ENCODE measurements at places on chromosomes 2 and 18.

DNA sequence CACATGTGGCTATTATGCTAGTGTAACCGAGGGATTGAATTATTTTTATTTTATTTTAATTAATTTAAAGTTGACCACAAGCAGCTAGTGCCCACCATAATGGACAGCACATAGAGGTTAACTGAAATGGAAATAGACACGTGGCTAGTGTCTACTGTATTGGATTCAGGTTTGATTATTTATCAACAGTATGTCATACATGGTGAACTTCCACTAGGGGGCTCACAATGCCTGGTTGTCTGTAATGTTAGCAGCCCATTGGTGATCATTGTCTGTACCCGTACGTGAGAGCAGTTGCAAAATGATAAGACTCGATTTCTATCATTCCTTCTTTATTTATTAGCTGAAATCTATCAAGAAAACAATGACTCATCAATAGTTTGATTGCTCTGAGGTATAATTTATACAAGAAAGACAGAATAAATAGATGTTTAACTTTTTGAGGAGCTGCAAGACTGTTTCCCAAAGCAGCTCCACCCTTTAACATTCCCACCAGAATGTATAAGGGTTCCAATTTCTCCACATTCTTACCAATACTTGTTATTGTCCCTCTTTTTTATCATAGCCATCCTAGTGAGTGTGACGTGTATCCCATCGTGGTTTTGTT, 76.5 kb downstream of the CYBRD1 start:
- no peak for DNase-seq

- DNase-seq = no peak
These were observed 811 bp upstream of the SCG2 start for GRCh38 chr2:223602972-223603371.

- no peak for DNase-seq
These were observed 149.7 kb downstream of the SMAD7 start for GRCh38 chr18:48800876-48801727.

- DNase-seq = no peak
These were observed 62.0 kb downstream of the ANKRD44 start for GRCh38 chr2:197248623-197249022.

DNA sequence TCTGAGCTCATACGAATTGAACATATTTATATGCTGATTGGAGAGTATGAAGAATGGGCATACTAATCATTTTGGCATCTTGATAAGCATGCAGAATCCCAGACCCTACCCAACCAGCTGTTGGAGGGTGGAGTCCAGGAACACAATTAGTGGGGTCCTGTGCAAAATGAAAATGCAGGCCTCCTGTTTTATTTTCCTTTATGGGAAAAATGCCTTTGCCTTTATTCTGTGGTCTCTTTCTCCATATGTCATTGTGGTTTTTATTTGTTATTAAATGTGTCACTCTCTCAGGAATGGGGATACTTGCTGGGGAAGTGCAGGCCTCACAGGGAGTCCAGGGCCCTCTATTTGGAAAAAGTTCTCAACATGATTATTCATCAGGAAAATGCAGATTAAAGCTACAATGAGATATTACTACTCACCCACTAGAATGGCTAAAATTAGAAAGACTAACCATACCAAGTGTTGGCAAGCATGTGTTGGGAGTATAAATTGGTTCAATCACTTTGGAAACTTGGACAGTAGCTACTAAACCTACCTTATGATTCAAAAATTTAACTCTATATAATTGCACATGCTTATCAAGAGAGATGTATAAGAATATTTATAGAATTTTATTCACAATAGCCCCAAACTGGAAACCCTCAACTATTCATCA, 223.1 kb upstream of the FBXO11 start:
- no peak for DNase-seq

DNA sequence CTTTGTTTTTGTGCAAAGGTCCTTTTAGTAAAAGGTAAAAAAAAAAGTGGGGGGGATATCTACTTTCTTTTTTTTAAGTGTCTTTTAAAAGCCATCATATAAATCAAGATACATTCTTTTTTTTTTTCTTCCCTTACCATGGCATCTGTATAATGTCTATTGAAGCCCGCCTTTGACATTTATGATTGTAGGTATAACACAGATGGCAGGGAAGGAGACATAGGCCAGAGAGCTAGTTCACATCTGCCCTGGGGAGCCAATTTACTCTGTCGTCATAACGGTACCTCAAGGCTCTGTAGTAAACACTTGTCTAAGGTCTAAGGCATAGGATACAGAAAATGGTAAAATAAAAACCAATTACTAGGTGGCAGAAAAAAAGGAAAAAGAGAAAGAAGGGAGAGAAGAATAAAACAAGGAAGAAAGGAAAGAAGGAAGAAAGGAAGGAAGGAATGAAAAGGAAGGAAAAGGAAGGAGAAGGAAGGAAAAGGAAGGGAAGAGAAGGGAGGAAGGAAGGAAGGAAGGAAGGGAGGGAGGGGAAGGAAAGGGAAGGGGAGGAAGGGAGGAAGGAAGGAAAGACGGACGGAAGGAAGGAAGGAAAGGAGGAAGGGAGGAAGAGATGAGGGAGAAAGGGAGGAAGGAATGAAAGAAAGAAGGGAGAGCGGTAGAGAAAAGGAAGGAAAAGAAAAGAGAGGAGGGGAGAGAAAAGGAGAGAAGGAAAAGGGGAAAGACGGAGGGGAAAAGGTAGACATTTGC, 343.5 kb downstream of the RBM43 start:
- DNase-seq = no peak

DNA sequence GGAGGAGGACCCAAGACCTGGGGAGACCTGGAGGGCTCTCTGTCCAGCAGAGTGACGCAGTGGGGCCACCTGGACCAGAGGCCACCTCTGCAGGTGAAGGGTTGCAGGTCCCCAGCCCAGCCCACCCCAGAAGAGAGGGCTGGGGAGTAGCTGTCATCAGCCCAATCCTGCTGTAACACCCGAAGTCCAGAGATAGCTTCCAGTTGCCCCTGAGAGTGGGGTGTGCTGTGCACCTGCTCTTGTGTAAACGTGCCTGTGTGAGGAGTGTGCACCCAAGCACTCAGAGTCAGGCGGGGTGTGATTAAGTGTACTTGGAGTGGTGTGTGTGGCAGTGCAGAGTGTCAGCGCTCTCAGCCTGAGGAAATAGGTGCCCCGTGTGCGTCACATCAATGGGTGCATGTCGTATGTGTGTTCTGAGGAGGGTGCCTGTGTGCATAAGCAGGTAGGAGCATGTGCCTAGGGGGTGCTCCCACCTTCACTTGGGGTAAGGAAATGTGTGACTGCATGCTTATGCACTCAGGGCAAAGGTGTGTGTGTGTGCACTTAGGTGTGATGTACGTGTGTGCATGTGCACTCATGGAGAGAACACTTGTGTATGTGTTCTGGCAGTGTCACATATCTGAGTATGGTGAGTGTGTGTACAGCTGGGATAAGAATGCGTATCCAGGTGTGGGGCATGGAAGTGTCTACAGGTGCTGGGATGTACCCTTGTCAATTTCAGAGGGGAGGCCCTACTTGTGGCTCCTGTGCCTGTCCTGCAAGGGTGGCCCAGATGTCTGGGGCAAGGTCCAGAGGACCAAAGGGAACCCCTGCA, 672 bp downstream of the ATP6V1B1 start:
- DNase-seq = no peak

GRCh38 chr2:219851169-219851568, 223.7 kb downstream of the SLC4A3 start:
- no peak for DNase-seq

DNA sequence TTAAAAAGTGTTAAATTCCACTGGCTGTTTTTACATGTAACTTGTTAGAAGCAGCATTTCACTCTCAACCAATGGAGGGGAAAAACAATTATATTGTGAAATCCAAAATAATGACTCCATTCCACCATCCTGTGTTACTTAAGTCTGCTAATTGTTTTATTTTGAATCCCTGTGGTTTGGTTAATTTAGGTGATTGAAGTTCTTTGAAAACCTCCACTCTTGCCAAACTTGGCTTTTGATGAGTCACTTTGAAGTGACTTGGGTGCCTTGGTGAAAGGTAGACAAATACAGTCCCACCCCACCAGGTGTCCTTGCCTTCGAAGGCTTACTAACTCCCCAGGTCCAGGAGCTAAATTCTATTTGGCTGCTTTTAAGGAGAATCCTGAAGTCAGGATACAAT, 1303.8 kb upstream of the NRXN1 start:
- no peak for DNase-seq

- no peak for DNase-seq
These were observed 135.3 kb upstream of the EPAS1 start for GRCh38 chr2:46161911-46162310.
